Aortic smooth muscle cell (primary cell): ENCODE measurements at places on chromosomes 3 and 15. TPM values are rescaled to one million over a fixed set of nuclear protein-coding genes. Genes with fewer than 3 reads are reported as not detected.

Gene PLA2G4F
- not detected in 2 replicates for total RNA-seq

Gene PLSCR4
- total RNA-seq: 76.5 and 99.1 TPM in 2 replicates

Gene PLA2G4D
- not detected in 2 replicates for total RNA-seq

Gene FEZF2
- total RNA-seq: not detected in 2 replicates

Gene ZBED2
- 0.12 and 0.13 TPM in 2 replicates for total RNA-seq

Gene ROPN1B
- not detected in 2 replicates for total RNA-seq

Gene DHFR2
- total RNA-seq: 5.4 and 5.5 TPM in 2 replicates

Gene DPH3
- total RNA-seq: 16.7 and 19.7 TPM in 2 replicates

Gene ACAN
- 5.0 and 21.0 TPM in 2 replicates for total RNA-seq

Gene CFAP100
- not detected in 2 replicates for total RNA-seq

Gene TFG
- total RNA-seq: 71.9 and 72.6 TPM in 2 replicates

Gene MITF
- total RNA-seq: 4.2 and 5.4 TPM in 2 replicates

Gene WDR49
- total RNA-seq: 0.12 and 0.13 TPM in 2 replicates

Gene CYP1A1
- 0.53 and 1.7 TPM in 2 replicates for total RNA-seq

Gene CNTN3
- 3.4 and 14.7 TPM in 2 replicates for total RNA-seq

Gene BUB1B
- total RNA-seq: 13.2 and 21.9 TPM in 2 replicates

Gene PRR20G
- not detected in 2 replicates for total RNA-seq

Gene LTF
- not detected in 2 replicates for total RNA-seq

Gene ESYT3
- total RNA-seq: 0.12 and 0.26 TPM in 2 replicates

Gene SLC9C1
- 0.13 and 0.44 TPM in 2 replicates for total RNA-seq

Gene GPR156
- total RNA-seq: 0.31 and 0.40 TPM in 2 replicates

Gene SLC22A14
- 0.12 and 0.13 TPM in 2 replicates for total RNA-seq

Gene EHD4
- total RNA-seq: 19.4 and 25.2 TPM in 2 replicates

Gene AP3B2
- total RNA-seq: 0.40 and 0.56 TPM in 2 replicates

Gene SNRPN
- 160 and 171 TPM in 2 replicates for total RNA-seq

Gene CFAP92
- not detected in 2 replicates for total RNA-seq

Gene SERPINI2
- not detected in 2 replicates for total RNA-seq

Gene HTR3E
- total RNA-seq: not detected in 2 replicates

Gene MUC4
- not detected in 2 replicates for total RNA-seq

Gene NEK11
- 5.8 and 8.4 TPM in 2 replicates for total RNA-seq

Gene CYB561D2
- total RNA-seq: 24.7 and 33.8 TPM in 2 replicates

Gene EXD1
- total RNA-seq: not detected in 2 replicates

Gene STRIT1
- total RNA-seq: not detected in 2 replicates

Gene GAP43
- total RNA-seq: 5.9 and 9.9 TPM in 2 replicates

Gene NLGN1
- total RNA-seq: 2.6 and 2.8 TPM in 2 replicates

Gene PRR23C
- total RNA-seq: not detected in 2 replicates

Gene IL1RAP
- total RNA-seq: 16.8 and 19.0 TPM in 2 replicates

Gene LXN
- total RNA-seq: 157 and 377 TPM in 2 replicates

Gene PRR23E
- total RNA-seq: not detected in 2 replicates

Gene MYLK
- total RNA-seq: 234 and 338 TPM in 2 replicates

Gene CALML4
- 1.6 and 2.9 TPM in 2 replicates for total RNA-seq

Gene SLC51B
- total RNA-seq: not detected in 2 replicates

Gene CCR1
- under 0.01 and 0.13 TPM in 2 replicates for total RNA-seq

Gene WDR93
- total RNA-seq: under 0.01 and 0.06 TPM in 2 replicates

Gene BCL2A1
- total RNA-seq: 0.12 and 0.26 TPM in 2 replicates

Gene HMG20A
- total RNA-seq: 19.9 and 24.6 TPM in 2 replicates

Gene MYO5C
- total RNA-seq: 0.50 and 0.53 TPM in 2 replicates

Gene ASB14
- total RNA-seq: under 0.01 TPM in 1 of 2 replicates, not detected in the other

Gene OSTN
- 0.87 and 0.92 TPM in 2 replicates for total RNA-seq

Gene CPLX3
- under 0.01 TPM in 1 of 2 replicates, not detected in the other for total RNA-seq

Gene CADPS
- total RNA-seq: 0.25 and 0.40 TPM in 2 replicates

Gene CSK
- 25.4 and 25.8 TPM in 2 replicates for total RNA-seq

Gene SEMA3G
- under 0.01 and 0.19 TPM in 2 replicates for total RNA-seq

Gene GPR15
- total RNA-seq: not detected in 2 replicates
